ENCODE measurements at places on chromosomes 12 and 14.

DNA sequence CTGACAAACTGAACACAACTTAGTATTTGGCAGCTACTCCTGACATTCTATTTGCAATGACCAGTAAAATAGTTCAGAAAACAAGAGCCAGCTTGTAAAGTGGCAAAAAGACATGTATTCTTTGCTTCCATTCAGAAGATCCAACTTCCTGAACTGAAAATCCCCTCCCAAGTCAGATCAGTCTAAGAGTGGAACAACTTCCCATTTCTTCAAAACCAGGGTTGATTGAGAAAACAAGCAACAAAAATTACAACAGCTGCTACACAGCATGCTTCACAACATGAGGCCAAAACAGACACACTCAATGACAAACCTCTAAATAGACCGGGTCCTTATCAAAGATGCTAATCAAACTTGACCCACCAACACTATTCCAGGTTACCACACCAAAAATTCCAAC lies 40.3 kb downstream of the CIT start:
- DNase-seq = no peak

DNA sequence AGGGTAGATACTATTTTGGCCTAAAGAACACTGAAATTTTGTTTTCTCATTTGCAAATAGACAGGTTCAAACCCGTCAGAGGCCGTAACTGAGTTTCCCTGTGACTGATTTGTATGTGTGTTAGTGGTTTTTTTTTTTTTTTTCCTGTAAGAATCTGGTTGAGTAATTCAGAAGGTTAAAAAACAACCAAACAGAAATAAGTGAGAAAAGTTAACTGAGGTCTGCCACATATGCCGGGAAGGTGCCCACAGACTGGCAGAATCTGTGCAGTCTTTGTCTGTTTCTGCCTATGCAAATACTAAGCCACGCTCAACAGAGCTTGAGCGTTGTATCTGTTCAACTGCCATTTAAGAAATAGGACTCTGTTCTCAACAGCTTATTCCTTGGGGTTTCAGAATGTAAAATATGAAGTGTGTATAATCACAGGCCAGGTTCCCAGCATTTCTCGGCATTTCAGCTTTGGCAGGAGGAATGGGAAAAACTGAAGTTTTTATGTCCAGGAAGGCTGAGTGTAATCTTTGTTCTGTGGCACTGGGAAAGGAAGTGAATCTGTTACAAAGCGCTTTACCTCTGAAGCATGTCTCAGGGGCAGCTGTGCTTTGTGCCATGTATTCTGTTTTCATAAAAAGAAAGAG lies 181.9 kb downstream of the PRKCH start:
- no peak for DNase-seq

DNA sequence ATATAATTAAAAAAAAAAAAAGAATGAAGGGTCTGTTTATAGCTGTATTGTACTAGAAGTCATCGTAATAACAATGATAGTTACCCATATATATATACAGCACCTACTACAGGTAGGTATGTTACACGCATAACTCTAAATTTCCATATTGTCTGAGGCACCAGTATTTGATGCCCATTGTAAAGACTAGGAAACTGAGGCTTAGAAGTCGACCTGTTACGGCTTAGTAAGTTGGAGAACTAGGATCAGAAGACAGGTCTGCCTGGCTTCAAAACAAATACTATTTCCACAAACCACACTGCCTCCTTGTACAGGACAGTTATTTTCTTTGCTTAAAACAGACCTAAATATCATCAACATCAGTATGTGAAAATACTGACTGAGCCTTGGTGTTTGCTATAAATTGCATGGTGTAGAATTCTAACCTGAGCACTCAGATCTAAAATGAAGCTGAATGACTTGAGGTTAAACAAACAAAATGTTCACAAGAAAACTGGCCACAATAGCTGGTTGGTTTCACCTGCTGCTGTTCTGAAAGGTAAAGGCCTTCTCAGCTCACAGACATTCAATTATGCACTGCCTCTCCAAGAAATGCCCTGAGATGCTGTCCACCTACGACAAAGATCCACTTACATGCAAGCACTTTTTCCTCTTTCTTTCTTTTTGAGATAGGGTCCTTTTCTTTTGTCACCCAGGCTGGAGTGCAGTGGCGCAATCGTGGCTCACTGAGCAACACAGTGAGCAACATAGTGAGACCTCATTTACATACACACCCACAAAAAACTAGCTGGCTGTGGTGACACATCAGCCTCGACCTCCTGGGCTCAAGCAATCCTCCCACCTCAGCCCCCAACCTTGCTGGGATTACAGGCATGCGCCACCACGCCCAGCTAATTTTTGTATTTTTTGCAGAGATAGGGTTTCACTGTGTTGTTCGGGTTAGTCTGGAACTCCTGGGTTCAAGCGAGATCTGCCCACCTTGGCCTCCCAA lies 35.7 kb downstream of the SSH1 start:
- no peak for DNase-seq

- no peak for DNase-seq
Observed at GRCh38 chr12:49894751-49895148, 8.9 kb downstream of the FAIM2 start.

DNA sequence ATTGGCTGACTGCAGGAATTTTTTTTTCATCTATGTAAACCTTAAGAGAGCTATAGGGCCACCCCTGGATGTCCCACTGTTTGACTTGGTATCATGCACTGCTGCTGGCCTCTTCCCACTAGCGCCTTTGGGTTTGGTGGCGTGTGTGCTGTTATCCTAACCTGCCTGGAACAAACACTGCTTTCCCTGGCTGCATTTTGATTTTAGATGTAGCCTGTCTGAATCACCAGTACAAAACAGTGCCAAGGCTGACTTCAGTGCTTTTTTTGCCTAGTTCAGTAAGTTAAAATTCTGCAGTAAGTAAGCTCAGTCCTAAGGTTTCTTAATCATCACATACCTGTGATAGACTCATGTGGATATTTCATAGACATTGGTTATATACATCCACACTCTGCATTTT lies 99.2 kb downstream of the EML1 start:
- no peak for DNase-seq

- DNase-seq = no peak
Observed at GRCh38 chr12:49346659-49347310, at the start of gene DNAJC22. Gene DNAJC22 (plus strand): TSS chr12:49346888. CDS start chr12:49348873, 1,985 bp downstream.

- no peak for DNase-seq
Observed at GRCh38 chr12:26809611-26810285, 23.2 kb downstream of the ITPR2 start.

DNA sequence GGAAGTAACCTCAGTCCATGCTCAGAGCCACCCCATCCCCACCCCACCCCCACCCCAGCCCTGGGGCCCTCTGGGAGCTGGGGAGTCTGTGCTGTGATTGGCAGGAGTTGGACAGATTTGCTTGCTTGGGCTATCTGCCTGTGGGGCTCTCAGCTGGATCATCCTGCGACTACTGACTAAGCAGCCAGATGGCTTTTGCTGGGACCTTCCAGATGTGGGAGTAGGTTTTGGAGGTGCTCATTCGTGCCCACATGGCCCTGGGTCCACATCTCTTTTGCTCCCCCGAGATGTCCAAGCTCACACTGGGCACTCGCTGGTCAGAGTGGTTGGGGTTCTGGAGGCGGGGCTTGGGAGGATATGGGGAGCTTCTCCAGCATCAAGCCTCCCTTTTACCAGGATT lies 138.9 kb downstream of the TSPAN9 start:
- no peak for DNase-seq

DNA sequence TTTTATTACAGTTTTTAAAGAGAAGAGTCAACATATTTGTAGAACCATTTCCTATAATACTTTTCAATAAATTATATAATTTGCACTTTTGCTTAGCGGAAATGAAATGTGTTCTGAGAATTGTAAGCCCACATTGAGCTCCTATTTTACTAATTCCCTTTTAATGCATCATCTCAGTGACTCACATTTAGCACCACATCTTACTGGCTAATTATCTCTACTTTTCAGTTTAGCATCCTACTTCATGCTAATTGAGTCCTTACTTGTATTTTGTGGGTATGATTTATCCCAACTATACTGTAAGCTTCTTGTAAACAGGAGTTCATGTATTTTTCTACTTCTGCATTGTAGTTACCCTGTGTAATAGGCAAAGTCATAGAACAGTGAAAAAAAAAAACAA lies 67.5 kb downstream of the TMX1 start:
- DNase-seq = no peak

DNA sequence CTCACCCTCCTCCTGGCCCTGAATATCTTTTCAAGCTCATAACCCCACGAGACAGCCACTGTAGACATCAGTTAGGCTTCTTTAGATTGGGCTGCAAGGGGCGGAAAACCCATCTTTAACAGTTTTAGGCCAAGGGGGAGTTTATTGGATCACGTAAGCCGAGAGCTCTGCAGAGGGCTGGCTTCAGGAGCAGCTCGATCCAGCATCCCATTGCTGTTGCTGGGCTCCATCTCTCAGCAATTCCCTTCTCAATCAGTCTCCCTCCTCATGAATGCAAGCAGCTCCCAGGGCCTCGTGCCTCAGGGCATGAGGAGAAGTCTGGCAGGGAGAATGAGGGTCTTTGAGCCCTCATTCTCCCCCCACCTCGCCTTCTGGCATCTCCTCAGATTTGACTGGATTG lies 59.4 kb downstream of the ADGRD1 start:
- DNase-seq = no peak

DNA sequence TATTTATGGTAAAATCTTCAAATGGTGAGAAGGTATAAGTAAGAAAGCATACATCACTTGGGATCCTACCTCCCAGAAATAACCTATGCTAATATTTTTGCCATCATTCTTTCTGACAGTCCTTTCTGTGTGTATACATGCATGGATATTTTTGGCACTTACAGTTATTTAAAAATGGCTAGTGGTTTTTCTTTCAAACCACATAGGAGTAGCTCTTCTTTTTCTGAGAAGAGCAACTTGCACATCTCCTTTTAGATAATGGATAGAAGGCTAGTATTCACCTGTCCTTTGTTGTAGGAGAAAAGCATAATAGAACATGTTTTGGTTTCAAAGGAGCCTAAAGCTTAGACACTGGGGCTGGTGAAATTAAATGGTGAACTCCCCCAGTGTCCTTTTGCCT lies 87.3 kb downstream of the EMP1 start:
- DNase-seq = no peak

DNA sequence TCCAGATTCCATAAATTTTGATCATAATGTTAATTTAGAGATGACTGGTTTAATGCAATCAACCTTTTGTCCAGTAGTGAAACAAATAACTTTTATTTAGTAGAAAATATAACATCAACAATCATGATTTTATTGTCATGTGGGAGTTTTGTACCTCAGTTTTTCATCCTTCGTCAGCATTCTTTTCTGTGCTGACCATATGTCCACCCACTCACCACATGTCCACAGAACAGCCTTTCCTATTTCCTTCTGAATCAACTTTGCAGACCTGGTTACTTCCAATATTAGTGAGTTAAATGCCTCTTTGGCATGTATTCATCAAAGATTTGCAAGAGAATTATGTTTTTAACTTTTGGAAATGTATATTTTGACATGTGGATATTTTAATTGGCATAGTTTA lies 36.8 kb upstream of the CNTN1 start:
- DNase-seq = no peak

- DNase-seq = no peak
Observed at GRCh38 chr12:43291516-43291915, 260.5 kb downstream of the ADAMTS20 start.

DNA sequence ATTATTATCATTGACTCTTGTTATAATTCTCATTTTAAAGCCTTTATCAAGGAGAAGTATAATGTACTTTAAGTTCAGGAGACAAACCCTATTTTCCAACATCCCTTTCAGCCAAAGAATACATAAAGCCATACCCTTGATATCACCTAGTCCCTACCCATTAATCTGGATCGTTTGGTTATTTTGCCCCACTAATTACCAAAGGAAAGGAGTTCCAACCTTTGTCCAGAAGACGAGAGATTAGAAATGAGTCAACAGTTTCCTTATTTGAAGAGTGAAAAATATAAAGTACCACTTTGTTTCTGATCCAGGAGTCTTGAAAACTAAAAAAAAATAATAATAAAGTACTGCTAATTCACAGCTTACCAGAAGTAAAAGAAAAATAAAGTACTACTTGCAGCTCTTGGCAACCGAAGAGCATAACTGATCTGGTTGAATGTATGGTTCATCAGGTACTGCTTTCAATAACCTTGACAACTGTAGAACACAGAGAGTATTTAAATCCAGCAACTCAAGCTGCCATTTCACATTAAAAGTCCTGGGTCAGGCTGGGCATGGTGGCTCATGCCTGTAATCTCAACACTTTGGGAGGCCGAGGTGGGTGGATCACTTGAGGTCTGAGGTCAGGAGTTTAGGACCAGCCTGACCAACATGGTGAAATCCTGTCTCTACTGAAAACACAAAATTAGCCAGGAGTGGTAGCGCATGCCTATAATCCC lies 33.7 kb downstream of the LIMA1 start:
- DNase-seq = no peak

DNA sequence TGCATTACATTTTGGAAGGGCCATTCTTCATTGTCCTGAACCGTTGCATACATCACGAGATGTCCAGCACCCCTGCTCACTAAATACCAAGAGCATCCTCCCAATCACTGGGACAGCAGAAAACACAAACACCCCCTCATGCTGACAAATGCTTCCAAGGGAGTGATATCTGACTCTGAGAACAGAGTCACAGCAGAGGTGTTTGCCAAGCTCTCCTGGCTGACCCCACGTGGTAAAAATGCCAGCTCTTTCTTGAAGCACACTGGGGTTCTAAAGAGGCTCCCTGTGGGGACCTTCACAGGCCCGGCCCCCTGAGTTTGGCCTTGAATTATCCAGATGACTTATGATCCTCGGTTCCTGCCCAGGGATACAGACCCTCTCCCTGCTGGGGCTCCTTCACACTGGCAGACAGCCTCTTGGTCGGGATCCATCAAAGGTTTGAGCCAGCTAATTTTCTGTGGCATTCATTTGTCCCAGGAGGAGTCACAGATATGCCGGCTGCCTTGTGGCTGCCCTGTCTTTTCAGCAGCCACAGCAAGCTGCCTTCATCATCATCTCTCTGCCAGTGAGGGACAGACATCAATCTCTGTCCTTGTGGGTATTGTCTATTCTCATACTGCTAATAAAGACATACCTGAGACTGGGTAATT lies 43.1 kb upstream of the PSMC1 start:
- DNase-seq = no peak

DNA sequence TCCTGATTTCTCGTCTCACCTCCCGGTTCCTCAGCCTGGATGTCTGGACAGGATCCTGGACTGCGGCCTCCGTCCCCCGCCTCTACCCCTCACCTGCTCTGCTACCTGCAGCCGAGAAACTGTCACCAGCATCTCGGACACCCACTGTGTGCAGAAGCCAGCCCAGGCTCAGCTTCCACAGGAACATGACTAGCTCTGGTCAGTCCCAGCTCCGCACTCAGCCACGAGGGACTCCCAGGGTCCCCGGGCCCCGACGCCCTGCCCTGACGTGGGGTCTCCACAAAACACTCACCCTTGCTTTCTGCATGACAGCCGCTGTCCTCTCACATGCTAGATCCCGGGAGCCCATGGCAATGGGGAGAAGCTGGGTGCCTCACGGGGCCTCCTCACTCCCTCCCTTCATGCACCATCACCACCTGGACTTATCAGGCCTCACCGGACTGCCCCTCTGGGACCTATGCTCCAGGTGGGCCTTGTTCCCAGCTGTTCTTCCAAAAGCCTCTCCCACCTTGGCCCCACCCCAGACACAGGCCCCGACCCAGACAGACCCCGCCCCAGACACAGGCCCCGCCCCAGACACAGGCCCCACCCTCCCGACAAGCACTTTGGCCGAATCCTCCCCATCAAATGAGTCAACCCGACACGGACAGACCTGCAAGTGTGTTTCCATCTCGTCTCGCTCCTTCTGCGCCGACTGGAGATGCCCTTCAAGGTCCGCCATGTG lies 26.9 kb upstream of the ANKLE2 start:
- no peak for DNase-seq

- DNase-seq = no peak
Observed at GRCh38 chr12:30002677-30003076, 218.9 kb upstream of the TMTC1 start.

- no peak for DNase-seq
Observed at GRCh38 chr12:107612508-107612907, 73.1 kb upstream of the PWP1 start.
